Astrocyte (in vitro differentiated cells and primary cell): ENCODE measurements at places on chromosomes 16 and 17.

DNA sequence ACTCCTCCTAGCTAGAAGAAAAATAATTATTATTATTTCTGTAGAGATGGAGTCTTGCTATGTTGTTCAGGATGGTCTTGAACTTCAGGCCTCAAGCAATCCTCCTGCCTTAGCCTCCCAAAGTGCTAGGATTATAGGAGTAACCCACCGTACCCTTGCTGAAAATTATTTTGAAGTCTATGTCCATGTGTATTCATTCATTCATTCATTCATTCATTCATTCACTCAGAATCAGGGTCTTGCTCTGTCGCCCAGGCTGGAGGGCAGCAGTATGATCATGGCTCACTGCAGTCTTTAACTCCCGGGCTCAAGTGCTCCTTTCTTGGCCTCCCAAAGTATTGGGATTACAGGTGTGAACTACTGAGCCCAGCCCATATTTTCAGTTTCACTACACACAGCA, 4.1 kb downstream of the SLC7A6OS start:
- no peak for DNase-seq

GRCh38 chr16:76157629-76158028, 119.6 kb upstream of the CNTNAP4 start:
- no peak for DNase-seq

DNA sequence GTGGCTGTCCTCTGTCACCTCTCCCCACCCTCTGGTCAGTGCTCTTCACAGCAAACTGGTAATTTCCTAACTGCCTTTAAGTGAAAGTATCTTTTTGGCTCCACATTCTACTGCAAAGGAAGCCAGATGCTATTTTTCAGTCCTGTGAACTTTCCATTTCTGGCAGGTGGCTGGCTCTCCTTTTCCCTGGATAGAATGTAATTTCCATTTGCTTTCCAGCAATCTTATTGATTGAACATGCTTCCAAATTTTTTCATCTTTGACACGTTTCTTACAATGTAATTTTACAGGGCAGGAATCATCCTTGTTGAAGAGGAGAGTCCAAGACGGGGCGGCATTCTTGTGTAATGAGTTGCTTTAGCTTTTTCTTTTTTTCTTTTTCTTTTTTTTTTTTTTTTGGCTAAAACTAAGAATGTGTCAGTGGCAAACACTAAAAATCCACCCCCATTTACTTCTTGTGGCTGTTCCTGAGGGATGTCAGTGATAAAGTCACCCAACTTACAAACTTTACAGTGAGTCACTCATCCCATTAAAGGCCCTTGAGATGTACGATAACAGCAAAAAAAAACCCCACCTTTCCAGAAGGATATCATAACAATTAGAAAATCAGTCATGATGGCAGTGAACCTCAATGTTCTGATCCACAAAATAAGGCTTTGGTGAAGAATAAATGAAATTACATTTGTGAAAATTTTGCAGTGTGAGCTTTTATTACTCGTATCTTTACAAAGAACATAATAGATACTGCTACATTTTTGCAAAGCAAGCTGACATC, 29.4 kb upstream of the PRKCA start:
- peak; percentile 94 for DNase-seq

DNA sequence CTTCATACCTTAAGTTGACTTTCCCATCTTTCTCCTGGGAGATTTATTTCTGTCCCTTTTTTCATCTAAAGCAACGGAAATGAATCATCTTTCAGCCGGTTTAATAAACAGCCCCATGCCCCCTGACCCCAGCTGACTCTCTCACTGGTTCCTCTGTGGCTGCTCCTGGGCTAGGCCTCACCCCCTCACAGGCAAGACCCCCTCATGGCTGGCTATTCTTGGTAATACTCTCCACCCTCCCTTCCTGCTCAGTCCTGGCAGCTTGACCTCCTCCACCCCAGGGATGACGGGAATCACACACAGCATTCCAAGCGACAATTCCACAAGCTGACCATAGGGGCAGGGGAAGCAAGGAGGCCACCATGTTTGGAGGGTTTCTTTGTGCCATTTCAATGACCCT, 1.5 kb upstream of the ADAP2 start:
- DNase-seq, result no peak

DNA sequence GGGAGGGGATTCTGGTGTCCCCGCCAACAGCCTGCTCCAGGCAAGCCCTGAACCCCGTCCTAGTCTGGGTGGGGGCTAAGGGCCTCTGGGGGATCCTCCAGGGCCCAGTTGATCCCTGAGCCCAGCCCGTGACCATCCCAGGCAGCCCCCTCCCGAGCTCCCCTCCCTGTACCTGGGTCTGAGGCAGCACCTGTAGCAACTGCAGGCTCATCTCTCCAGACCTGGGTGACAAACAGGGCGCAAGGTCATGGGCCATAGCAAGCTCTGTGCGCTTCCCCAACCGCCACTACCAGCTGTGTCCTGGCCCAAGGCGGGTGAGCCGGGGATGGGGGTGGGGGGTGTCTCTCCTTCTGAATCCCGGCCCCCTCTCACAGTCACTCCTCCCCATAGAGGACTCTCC, 10.6 kb downstream of the CNGB1 start:
- DNase-seq, result no peak

GRCh38 chr16:11361701-11362451, 16.6 kb downstream of the RMI2 start:
- DNase-seq, result no peak
